ENCODE measurements at places on chromosomes 13 and 19.

- DNase-seq = no peak
These were observed 677 bp downstream of the TGDS start for GRCh38 chr13:94595001-94595949.

DNA sequence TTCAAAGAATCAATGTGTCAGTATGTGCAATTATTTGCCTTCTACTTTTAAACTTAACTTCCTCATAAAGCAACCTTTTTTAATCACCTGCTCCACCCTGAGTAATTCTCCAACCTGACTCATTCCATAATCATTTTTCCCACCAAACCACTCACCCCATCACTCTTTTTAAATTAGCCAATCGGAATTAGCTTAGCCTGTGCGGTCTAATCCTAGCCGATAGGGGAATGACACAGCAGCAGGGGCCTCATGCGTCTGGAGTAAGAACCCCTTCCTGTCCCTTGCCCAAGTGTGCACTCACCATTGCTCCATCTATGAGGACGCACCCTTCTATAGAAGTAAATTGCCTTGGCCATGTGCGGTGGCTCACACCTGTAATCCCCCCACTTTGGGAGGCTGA, 27.4 kb upstream of the ZNF83 start:
- DNase-seq = no peak

DNA sequence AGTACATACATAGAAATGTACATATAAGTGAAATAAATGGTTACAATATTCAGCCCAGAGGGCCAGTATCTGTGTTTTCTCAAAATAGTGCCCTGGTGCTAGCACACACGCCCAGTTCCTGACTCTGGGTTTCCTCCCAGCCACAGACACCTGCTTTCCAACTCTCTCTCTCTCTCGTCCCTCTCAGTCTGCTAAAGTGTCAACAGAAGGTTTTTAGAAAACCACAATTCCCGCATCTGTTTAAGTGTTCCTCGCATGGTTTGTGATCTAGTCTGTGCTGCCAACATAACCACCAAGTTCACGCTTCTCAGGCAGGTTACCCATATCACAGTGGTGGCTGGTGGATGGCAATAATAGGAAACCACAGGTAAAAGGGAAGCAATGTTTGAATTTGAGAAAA, 17.8 kb upstream of the UPF3A start:
- DNase-seq = no peak

GRCh38 chr19:1183543-1184172, 9.6 kb upstream of the SBNO2 start:
- DNase-seq = no peak

GRCh38 chr13:98189841-98190505, 12.9 kb upstream of the RNF113B start:
- no peak for DNase-seq

DNA sequence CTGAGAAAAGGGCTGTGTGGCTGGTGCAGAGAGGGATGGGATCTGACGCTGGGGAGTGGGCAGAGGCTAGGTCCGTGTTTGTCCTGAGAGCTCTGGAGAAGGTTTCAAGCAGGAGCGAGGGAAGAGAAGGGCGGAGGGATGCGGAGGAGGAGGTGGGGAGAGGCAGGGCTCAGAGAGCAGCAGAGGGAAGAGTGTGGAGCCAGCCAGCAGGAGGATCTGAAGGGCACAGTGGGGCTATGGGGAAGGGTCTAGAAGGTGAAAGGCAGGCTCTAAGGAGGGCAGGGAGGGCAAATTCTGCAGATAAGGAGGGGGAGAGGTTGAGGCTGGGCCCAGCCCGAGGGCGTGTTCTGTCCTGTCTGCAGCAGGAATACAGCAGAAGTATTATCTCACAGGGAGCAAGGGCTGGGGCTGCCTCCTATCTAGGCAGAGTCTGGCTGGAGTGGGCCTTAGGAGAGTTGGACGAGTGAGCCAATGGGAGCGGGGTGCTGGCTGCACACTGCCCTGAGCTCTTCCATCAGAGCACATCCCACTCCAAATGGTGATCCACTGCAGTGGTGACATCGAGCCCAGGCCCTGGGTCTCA, 6.1 kb downstream of the AP2A1 start:
- no peak for DNase-seq

- DNase-seq = no peak
These were observed 59.0 kb upstream of the FGF14 start for GRCh38 chr13:102460806-102461205.

DNA sequence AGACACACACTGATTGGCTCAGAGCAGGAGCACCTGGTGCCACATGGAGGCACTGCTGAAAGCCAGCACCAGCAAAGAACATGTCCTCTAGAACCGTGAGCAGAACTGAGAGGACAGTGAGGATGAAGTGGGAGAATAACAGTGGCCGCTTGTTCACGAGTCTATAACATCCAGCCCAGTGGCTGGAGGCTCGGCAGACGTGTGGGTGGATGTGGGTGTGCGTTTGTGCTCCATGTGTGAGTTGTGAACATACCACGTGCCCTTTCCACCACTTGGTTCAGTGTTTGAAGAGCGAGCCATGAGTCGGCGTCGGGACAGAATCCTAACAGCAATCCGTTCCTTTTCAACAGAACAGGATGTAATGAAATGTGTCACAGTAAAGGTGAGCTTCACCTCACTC, 113.0 kb downstream of the SOX1 start:
- no peak for DNase-seq

DNA sequence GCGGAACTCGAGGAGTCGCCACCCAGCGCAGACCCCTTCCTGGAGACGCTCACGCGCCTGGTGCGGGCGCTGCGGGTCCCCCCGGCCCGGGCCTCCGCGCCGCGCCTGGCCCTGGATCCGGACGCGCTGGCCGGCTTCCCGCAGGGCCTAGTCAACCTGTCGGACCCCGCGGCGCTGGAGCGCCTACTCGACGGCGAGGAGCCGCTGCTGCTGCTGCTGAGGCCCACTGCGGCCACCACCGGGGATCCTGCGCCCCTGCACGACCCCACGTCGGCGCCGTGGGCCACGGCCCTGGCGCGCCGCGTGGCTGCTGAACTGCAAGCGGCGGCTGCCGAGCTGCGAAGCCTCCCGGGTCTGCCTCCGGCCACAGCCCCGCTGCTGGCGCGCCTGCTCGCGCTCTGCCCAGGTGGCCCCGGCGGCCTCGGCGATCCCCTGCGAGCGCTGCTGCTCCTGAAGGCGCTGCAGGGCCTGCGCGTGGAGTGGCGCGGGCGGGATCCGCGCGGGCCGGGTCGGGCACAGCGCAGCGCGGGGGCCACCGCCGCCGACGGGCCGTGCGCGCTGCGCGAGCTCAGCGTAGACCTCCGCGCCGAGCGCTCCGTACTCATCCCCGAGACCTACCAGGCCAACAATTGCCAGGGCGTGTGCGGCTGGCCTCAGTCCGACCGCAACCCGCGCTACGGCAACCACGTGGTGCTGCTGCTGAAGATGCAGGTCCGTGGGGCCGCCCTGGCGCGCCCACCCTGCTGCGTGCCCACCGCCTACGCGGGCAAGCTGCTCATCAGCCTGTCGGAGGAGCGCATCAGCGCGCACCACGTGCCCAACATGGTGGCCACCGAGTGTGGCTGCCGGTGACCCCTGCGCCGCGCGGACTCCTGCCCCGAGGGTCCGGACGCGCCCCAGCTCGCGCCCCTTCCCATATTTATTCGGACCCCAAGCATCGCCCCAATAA, 2.3 kb downstream of the AMH start:
- no peak for DNase-seq

GRCh38 chr19:35168196-35168595, 13.7 kb downstream of the FXYD5 start:
- DNase-seq = no peak

DNA sequence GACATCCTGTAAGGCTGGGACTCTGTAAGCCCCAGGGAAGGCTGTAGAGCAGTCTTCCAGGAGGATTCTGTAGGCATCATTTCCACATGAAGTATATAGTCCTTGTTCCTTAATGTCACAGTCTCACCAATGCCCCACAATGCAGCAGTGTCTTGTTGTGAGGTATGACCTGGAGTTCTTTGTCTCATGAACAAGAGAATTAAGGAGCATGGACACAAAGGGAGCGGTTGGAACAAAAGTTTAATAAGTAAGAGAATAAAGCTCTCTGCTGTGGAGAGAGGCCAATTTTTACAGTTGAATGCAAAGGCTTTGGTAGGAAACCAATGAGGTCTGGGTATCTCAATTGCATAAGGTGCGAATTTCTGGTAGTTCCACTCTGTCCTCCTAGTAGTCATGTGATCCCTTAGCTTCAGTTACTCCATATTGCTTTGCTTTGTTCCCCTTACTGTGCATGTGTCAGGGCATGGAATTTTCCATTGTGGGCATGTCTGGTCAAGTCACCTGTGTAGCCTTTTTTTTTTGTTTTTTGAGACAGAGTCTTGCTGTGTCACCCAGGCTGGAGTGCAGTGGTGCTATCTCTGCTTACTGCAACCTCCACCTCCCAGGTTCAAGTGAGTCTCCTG, 124.3 kb upstream of the TMTC4 start:
- no peak for DNase-seq

GRCh38 chr19:17468302-17469091, 1.8 kb upstream of the SLC27A1 start:
- DNase-seq = no peak

- DNase-seq = no peak
These were observed 880 bp upstream of the C19orf12 start for GRCh38 chr19:29715701-29716581.

GRCh38 chr19:12884926-12885748, 1.9 kb downstream of the KLF1 start:
- no peak for DNase-seq

DNA sequence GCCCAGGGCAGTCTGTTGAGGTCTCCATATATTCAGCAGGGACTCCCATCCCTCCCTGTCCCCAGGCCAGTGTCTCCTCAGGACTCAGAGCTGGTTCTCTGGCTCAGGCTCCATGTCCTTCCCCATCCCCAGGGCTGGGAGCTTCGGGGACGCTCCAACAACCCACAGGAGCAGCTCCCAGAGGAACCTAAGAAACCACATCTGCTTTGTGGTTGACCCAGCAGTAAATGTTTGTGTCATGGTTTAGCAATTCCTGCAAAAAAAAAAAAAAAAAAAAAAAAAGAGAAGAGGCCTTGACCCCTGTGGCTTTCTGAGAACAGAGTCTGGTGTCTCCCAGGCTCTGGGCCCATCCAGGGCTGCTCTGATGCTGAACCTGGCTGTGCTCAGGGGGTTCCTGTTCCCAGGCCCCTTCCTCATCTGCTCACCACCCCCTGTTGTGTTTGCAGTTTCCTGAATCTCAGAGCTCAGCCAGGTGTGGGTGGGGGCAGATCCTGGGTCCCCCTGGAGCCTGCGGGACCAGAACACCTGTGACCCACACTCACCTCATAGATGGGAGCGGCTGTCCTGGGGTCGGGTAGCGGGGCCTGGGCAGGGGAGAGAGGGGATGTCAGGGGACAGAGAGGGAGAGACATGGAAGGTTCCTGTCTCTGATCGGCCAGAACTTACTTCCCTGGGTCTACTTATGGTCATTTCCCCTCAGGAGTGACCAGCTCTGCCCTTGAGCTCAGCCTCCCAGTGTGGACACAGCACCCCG, 25.2 kb upstream of the CEACAM1 start:
- DNase-seq = no peak

DNA sequence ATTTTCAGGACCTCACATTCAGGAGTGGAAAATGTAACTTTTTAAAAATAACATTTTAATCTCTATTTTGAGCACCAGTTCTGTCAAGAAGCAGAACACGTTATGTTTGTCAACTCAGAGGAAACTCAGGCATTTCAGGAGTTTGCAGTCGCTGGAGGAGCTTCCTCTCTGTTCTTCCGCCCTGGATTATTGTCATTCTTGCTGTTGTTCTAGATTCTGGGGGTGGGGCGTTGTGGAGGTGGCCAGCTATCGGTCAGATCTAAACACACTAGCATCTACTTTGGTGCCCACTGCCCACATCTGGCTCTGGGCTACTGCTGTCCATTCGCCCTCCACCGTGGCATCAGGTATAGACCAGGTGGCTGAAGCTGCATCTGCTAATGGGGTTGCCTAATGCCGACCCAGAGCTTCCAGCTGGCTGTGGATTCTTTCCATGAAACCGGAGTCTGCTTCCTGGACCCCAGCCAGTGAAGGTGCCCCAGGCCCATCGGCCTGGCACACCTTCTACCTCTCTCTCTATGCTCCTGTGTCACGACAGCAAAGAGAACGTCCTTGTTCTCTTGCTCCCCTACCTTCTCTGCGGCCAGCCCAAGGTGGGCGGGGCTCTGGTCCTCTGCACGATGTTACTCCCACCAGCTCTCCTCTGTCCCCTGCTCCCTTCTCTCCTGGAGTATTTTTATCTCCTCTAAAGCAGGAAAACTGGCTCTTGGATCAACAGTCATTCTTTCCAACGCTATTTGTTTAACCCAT, 36.7 kb upstream of the DGKH start:
- DNase-seq = no peak

- DNase-seq = peak; percentile 87
These were observed 8.1 kb upstream of the FXYD3 start for GRCh38 chr19:35107545-35107944.

DNA sequence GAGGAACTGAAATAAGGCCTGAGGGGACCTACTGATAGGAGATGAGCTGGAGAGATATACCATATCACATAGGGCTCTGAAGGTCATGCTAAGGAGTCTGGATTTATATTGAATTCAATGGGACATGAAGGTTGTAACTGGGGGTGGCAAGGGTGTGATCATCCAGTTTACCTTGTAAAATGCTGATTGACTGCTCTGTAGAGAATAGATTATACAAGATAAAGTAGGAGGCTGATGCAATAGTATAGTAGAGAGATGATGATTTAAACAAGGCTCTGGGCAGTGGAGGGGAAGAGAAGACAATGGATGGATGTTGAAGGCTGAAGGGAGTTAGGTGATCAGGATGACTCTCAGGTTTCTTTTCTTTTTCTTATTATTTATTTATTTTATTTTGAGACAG, 18.0 kb upstream of the PAN3 start:
- no peak for DNase-seq

DNA sequence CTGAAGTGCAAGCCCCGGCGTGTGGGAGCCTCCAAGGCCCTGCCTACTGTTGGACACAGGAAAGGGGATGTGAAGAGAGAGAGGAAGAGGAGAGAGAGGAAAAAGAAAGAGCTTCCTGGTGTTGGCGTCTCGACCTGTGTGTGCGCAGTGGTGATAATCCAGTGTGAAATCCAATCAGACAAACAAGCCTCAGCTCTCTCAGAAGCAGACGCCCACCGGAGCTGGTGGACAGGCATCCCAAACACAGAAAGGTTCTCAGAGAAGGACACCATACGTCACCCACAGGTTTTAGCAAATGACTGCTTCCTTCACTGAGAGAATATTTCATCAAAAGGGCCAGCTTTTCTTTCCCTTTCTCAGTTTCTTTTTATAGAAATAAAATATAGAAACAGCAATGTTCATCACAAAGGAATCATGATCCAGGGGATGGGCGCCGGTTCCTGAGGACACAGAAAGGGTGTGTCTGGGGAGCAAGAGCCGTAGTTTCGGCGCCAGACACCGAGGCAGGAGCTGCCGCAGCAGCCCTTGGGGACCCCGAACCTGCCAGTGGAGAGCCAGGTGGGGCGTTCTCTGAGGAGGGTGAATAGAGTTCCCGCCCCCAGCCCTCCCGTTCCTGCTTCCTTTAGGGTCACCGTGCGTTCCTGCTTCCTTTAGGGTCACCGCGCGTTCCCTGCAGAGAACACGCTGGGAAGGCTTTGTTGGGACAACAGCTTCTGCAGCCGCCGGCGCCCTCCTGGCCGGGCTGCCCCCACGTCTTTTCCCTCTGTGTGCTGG, 145.8 kb upstream of the SOX1 start:
- no peak for DNase-seq

Data from posterior cingulate gyrus (tissue), 11 donors.